ENCODE measurements at places on chromosomes 16 and 17.

DNA sequence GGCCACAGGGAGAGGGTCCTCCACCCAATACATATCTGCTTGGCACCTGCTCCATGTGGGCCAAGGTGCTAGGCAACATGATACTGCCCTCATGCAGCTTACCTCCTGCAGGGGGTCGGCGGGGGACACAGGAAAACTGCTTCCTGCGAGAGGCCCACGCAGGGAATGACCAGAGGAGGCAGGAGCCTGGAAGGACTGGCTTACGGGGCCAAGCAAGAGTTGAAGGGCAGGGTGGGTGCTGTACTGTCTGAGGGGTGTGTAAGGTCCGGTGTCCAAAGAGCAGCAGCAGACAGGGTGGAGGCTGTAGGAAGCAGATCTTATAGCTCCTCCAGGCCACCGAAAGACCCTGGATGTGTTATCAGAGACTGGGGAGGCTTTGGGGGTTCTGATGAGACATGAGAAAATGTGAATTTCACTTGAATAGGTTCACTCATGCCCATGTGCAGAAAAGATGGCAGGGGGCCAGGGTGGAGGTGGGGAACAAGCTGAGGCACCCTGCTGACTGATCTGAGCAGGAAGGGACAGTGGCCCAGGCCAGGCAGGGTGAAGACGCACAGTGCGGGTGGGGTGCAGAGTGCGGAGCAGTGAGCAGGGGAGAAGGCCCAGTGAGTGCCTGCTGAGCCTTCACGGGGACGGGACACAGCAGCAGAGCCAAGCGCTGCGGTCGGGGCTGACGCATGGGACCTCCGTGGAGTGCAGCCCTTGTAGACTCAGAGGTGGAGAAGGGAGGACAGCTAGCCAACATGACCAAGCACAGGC lies 8.3 kb downstream of the FLCN start:
- DNase-seq, result no peak

DNA sequence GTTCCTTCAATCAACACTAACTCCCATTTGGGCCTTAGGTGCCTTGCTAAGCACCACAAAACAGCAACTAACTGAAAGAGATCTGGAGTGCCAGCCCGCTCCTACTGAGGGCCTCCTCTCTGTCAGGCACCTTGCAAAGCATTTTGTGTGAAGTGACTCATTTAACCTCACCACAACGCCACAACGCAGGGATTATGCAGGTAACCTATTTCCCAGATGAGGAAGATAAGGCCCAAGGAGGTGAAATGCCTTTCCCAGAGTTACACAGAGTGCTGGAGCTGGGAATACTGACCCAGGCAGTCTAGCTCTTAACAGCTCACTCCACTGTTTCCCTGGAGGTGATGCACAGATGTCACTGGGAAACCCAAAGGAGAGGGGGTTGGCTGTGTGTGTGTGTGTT lies 32.8 kb downstream of the DRC3 start:
- DNase-seq, result no peak

DNA sequence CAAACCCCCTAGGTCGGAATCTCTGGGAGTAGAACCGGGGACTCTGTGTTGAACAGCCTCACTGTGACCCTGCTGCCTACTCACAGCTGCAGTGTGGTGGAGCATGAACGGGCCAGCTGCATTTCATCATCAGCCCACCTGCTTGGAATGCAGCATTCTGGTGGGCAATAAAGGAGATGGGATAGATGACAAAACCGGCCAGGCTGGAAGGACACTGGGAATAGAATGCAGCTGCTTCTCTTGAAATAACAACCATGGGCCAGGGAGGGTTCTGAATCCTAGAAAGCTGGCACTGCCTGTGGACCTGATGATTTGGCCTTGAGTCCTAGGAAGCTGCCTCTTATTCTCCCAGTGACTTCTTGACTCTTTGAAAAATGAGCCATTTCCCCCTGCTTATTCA lies 23.5 kb downstream of the CFAP97D1 start:
- no peak for DNase-seq

GRCh38 chr17:75345514-75346167 lies 56.4 kb upstream of the SLC25A19 start:
- DNase-seq, result no peak

- peak; percentile 89 for DNase-seq
These were observed 4.2 kb upstream of the MXRA7 start for GRCh38 chr17:76714822-76715495.

DNA sequence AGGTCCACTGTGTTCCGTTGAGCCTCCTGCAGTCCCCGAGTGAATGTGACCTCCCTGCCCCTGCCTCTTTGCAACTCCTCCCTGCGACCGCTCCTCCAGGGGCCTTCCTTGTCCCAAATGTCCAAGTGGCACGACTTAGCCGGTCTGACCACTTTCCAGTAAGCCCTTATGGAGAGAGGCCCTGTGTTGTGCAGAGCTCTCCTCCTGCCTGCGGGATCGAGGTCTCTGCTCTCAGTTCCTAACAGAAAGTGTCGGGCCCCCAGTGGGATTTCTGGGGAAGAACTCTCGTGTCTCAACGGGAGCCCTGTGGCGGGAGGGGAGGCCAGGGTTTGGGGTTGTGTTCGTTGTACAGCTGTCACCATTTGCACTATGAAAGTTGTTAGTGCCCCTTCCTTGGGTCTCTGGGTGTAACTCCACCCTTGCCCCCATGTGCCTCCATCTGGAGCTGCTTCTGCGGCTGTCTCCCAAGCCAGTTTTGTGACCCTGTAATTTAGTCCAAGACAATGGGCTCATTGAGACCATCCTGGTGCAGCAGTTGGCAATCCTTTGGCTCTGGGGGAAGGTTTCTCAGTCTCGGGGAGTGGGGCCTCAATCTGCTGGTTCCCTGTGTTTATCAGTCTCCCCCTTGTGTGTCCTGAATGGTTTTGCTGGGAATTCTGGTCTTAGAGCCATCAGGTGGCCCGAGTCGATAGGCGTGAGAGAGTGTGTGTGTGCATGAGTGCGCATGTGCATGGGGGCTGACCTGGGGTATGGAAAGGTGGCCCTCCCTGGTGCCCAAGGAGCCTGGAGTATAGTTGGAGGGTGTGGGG lies 234.5 kb downstream of the SEC14L1 start:
- DNase-seq, result no peak

DNA sequence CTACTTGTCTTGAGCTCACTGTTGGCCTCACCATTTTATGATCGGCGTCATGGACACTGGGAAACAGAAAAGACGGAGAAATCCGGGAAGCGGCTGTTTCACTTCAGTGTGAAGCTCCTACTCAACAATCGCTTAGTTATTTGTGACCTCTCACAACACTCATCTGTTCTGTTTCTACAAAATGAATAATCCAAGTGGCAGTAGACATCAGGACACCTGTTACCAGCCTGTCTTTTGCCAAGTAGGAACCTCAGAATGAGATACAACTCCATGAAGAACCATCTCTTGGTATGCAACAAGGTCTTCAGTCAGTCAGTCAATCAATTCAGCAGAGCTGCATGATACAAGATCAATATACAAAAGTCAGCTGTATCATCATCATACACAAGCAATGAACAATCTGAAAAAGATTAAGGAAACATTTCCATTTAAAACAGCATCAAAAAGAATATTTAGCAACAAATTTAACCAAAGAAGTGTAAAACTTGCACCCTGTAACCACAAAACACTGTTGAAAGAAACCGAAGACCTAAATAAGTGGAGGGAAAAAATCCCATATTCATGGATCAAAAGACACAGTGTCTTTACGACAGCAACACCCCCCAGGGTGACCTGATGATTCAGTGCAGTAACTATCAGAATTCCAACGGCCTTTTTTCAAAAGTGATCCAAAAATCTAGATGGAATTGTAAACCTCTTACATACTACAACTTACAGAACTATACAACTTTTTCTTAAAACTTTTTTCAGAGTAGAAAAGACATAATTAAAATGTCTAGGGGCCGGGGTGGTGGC lies 63.4 kb downstream of the ANKRD11 start:
- DNase-seq, result no peak

DNA sequence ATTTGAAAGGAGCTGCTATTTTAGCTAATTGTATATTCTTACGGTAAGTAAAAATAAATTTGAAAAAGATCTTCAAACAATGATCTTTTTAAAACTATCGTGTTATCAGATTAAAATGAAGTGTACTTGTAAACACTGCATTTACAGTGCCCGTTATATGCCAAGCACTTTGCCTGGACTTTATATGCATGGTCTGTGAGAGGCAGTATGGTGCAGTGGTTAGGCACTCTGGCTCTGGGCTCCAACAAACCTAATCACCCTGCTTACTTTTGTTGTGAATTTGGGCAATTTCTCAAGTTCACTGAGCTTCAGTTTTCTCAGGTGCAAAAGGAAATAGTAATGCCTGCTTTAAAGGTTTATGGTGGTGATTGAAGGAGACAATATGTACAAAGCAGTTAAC lies 1.4 kb downstream of the PMP22 start:
- DNase-seq, result no peak

- DNase-seq, result no peak
These were observed 17.6 kb upstream of the CCDC182 start for GRCh38 chr17:57762452-57763395.

GRCh38 chr16:31532896-31533295 lies 5.2 kb downstream of the AHSP start:
- DNase-seq, result no peak

DNA sequence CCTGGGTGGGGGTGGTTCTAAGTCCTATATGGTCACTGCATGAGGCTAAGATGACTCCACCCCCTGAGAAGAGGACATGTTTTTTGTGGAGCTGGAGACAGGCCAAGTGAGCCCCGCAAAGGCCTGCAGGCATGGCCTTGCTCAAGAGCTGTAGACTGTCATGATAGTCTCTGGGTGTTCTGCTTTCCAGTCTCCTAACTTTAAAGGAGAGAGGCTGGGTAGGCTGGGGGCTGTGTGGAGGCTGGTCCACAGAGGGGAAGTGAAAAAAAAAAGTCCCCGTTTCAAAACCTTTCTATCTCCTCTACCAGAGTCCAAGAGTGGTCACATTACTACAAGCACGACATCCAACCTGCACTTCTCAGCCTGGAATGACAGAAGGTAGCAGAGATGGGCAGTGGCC lies 27.1 kb downstream of the CDRT4 start:
- DNase-seq, result no peak

DNA sequence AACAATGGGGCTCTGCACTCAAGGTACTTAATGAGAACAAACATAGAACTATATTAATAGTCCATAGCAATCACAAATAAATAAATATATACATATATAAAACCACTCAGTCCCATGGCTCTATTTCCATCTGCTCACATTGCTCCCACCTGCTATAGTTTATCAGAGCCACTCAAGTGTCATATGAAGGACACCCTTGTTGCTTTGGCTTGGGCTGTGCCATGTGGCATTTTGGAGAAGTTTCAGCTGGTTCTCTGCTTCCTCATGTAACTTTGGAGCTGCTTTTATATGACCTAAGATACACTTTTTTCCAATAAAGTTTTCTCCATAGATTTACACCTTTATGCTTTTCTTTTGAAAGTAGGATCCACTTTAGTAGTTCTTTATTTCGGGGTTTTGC lies 126.4 kb downstream of the KCNJ2 start:
- DNase-seq, result no peak

GRCh38 chr17:77254951-77255825 lies 114.4 kb downstream of the SEC14L1 start:
- no peak for DNase-seq

DNA sequence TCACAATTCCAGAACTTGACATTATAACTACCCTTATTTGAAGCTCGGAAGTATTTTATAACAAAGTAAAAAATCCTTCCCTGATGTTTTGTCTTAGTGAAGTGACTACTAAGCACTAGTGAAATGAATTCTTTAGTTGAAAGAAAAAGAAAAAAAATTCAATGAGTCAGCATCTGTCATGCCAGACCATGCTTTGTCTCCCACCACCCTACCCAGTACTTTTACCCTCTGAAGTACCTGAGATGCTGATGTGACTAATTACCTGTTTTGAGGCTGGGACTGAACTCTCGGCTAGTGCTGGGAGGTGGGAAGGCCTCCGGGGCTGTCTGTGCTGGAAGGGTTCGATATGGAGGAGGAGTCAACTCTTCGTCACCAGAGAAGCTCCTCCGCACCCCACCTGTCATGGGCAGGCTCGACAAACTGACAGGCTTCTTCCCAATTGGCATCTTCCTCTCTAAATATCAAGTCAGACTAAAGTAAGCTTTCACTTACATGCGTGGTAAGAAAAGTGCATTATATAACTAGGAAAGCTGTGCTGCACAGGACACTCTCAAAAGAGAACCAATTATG lies 19.6 kb downstream of the NME2 start:
- DNase-seq, result no peak

- DNase-seq, result no peak
These were observed 9.1 kb downstream of the CEP20 start for GRCh38 chr16:15879255-15879811.

DNA sequence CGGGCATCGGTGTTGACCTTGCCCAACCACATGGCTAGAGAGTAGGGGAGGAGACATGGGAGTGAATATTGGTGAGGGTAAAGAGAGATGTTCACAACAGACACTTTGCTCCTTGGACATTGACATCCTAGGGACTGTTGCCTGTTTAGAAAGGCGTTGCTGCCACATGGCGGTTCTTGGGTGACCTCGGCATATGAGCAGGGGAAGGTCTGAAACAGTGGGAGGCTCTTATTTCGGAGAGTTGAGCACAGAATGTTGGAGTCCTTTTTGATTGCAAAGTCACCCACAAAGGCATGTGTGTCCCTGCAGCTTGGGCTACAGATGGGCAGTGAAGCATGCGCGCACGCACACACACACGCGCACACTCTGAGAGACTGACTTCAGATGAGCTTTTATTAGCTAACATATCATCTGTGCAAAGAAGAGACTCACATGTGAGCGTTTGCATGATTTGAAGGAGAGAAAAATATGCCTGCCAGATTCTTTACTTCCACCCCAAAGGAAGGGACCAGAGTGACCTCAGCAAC lies 104.4 kb downstream of the SHISA9 start:
- no peak for DNase-seq

GRCh38 chr16:50839356-50839755 lies 97.5 kb downstream of the CYLD start:
- DNase-seq, result no peak

GRCh38 chr16:11687601-11688519 lies 19.6 kb downstream of the SNN start:
- DNase-seq, result no peak

- no peak for DNase-seq
These were observed 3.7 kb downstream of the CBLN1 start for GRCh38 chr16:49277766-49278566.

DNA sequence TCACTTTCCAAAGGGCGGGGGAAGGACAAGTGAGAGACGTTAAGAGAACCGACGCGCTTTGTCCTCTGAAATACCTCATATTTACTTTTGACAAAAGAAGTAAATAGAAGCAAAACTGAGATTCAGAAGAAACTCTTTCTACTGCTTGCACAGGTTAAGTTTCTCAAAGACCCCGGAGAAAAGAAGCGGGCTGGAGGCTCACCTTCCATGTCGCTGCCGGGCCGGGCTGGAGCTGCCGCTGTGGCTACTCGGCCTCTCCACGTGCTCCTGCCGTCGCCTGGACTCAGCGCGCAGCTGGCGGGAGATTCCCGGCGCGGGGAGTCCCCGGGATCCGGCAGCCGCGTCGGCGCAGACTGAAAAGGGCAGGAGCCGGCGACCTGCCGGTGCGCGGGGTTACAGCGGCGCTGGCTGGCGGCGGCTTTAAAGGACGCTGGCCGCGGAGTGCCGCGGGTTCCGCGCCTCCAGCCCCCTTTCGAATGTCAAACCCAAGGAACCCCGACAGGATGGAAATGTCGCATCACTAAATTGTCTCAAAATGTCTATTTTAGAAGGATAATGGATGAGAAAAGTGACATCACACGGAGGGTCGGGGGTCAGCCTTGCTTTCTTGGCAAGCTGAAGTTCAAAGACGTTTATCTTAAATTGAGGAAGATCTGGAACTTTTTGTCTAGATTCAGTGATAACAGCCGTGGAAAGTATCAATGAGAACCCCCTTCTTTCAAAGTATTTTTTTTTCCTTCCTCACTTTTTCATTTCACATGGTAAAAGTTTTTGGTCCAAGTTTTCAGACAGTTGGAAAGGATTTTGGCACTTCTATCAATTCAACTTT lies at the start of gene IKZF3:
IKZF3 (minus strand) TSS at position 395 of the 829 bp plus-strand sequence; CDS start at position 209, 186 bp downstream.
- DNase-seq, result no peak

- DNase-seq, result peak; percentile 33
These were observed 658 bp downstream of the TNFRSF12A start for GRCh38 chr16:3020604-3021448.
